ENCODE measurements at places on chromosomes 6 and 20.

GRCh38 chr6:31075528-31075927 lies 36.8 kb downstream of the C6orf15 start:
- DNase-seq: no peak

- no peak for DNase-seq
Measured at GRCh38 chr6:122833021-122833491, 44.0 kb downstream of the SMPDL3A start.

DNA sequence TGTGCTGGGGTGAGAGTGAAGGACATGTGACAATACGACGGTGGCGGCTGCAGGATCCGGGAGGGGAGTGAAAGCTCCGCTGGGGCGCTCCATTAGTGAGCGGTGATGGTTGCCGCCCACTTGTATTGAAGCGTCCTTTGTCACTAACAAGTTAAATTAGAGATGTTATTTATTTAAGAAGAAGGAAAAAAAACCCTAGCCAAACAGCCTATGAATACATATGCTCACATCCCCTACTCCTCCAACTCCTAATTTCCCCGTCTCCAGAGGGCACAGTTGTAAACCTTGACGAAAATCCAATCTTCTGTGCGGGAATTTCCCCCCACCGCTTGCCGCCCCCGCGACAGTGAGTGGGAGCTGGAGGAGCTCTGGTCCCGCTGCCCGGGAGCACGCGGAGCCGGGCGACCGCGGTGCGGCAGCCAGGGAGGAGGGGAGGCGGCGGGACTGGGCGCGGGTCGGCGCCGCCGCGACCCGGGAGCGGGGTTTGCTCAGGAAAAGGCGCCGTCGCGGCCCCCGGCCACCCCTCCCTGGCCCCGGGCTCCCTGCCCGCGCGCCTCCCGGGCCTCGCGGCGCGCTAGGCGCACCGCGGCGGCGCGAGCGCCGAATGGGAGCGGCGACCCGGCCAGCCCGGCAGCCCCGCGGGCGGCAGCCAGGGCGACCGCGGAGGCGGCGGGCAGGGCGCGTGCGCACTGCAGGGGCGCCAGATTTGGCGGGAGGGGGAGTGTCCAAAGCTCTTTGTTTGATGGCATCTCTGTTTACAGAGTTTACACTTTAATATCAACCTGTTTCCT lies at the start of gene MYB:
Gene MYB, plus strand, starts transcription at position 767 of the 791 bp plus-strand sequence. CDS start 206 bp downstream, outside the sequence.
- peak; percentile 64 for DNase-seq

DNA sequence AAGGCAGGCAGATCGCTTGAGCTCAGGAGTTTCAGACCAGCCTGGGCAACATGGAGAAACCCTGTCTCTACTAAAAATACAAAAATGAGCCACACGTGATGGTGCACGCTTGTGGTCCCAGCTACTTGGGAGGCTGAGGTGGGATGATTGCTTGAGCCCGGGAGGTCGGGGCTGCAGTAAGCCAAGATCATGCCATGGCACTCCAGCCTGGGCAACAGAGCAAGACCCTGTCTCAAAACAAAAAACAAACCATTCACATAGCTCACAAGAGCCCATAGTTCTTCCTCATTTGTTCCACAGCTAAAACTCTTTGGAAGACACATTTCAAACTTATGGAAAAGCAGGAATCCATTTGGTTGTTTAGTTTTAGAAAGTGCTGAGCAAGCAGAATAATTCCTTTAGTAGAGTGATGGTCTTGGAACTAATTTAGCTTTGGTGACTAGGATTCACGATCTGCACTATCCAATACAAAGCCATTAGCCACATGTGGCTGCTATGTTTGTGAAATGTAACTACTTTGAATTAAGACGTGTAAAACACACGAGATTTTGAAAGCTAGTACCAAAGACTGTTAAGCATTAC lies 4.1 kb downstream of the ZNFX1 start:
- DNase-seq: no peak

GRCh38 chr6:2687456-2687855 lies 63.3 kb downstream of the MYLK4 start:
- no peak for DNase-seq

DNA sequence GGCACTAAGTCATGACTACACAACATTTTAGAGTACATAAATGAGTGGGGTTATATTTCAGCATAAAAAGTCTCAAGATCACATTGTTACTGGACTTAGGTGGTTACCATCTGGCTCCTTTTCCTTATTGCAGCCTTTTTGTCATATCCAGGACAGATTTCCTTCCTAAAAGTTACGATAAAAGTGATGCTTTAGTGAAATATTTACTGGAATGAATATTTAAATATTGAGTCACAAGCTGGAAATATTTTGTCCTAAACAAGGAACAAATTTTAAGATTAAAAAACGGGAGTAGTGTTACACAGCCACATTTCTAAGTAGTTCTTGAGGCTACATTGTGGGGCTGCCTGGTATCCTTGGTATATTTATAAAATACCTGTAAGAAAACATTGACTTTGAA lies 52.2 kb downstream of the CDC40 start:
- DNase-seq: no peak

GRCh38 chr6:21327326-21328112 lies 266.0 kb upstream of the SOX4 start:
- DNase-seq: no peak

DNA sequence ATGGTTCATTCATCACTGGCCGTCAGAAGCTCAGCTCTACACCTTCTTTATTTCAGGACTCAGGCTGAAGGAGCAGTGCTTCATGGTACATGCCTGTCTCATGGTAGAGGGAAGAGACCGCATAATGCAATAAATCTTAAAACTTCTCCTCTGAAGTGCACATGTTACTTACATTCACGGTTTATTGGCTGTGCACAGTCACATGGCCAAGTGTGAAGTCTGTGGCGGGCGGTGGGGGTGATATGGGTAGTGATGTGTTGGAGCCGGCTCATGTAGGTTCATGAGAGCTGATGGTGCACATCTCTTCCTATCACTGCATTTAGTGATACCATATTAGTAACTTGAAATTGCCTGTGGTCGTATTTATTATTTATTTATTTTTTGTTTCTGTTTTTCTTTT lies 102.9 kb downstream of the CTNNBL1 start:
- no peak for DNase-seq

DNA sequence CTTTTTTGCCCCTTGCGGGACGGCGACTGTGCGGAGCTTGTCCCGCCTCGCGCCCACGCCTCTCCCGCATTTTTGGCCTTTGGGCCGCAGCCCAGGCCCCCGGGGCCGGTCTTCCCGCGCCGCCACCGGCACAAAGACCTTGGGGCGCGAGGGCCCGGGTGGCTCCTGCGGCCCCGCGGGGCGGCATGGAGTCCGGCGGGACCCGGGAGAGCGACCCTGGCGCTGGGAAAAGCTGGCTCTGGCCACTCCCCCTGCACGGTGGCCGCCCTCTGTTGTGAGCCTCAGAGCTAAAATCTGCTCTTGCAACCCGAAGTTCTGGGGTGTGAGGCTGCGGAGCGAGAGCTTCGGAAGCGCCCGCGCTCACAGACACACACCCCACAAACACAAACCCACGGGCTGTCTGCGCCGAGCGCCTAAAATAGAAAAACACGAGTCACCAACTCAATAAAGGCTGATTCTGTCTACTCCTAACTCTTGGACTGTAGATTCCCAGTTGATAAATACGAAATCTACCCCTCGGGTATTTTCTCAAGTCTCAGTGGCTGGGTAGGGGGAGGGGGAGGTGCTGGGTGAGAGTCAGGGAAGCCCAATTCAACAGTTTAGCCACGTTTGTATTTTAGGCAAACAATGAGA lies 496 bp upstream of the BEND3 start:
- peak; percentile 69 for DNase-seq

- DNase-seq: no peak
Measured at GRCh38 chr6:41503827-41504465, 42.2 kb upstream of the FOXP4 start.

- DNase-seq: no peak
Measured at GRCh38 chr20:24086121-24086520, 97.5 kb upstream of the GGTLC1 start.

GRCh38 chr6:43739642-43740091 lies 30.3 kb upstream of the VEGFA start:
- no peak for DNase-seq

DNA sequence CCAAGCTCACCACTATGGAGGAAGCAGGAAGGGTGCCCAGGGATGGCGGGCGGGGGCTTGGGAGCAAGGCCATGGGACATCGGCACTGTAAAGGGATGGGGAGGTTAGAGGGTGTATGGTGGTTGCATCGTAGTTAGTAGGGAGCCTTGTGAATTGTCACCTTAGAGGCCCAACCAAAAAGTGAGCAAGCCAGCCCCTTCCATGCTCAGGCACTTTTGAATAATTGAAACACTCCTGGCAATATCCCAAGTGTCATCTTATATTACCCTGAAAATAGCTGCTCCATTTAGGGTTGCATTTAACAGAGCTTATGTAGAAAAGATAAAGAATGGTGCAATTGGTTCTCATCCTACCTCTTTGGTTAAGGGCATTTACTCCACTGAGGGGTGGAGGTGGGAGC lies 169.2 kb downstream of the SAMD5 start:
- no peak for DNase-seq

- DNase-seq: peak; percentile 77
Measured at GRCh38 chr6:101393829-101394251, 332 bp downstream of the GRIK2 start.

- DNase-seq: no peak
Measured at GRCh38 chr6:137968455-137968804, 101.4 kb downstream of the TNFAIP3 start.

- no peak for DNase-seq
Measured at GRCh38 chr6:63303476-63303875, 16.3 kb downstream of the LGSN start.

DNA sequence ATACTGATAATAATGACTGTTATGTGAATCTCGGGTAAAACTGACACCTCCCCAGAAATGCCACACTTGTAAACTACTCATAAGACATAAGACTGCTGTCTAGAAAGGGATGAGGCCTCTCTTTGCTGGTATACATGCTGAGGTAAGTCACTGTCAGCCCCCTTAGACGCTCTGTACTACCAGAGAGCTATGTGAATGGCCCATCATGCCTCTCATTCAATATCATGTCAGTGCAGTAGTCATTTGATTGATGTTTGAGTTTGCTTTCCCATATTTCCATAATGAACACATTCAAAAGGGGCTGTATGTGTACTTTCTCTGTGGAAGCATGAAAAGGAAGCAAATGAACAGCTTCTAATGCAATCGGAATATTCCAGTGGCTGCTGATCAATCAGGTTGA lies 119.4 kb upstream of the AGPAT4 start:
- no peak for DNase-seq
